ENCODE measurements at places on chromosomes 12 and 14.
A peak's percentile ranks its signal among the peaks of the same experiment; 100 is the strongest.

- DNase-seq: no peak
Observed at GRCh38 chr12:58326534-58326933, 385.2 kb downstream of the ATP23 start.

- DNase-seq: no peak
Observed at GRCh38 chr12:108837680-108838079, 19.7 kb downstream of the SSH1 start.

- no peak for DNase-seq
Observed at GRCh38 chr12:5344131-5344530, 87.8 kb upstream of the NTF3 start.

DNA sequence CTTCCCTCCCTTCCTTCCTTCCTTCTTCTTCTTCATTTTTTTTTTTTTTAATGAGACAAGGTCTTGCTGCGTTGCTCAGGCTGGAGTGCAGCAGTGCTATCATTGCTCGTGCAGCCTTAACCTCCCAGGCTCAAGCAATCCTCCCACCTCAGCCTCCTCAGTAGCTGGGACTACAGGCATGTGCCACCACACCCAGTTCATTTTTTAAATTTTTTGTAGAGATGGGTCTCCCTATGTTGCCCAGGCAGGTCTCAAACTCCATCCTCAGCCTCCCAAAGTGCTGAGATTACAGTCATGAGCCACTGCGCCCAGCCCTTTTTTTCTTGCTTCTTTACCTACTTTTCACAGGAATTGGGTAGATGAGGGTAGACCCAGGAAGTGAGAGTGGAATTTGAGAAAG lies 1.6 kb downstream of the OR10AD1 start:
- DNase-seq: no peak

GRCh38 chr14:30527196-30527595 lies 31.8 kb upstream of the G2E3 start:
- DNase-seq: no peak

DNA sequence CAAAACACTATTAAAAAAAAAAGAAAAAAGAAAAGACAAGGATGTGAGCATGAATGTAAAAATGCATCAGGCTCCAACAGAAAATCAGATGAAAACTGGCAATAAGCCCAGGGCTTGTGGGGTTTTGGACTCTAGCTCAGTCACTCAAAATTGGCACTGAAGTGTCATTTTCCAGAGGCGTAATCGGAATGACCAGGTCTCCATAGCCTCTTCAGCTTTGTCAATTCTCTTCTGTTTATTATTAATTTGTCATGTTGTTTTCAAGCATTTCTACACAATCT lies 137.2 kb upstream of the TRHDE start:
- DNase-seq: no peak

- no peak for DNase-seq
Observed at GRCh38 chr14:99380991-99381687, 99.5 kb downstream of the SETD3 start.

- no peak for DNase-seq
Observed at GRCh38 chr12:57222286-57223190, 5.9 kb downstream of the NXPH4 start.

DNA sequence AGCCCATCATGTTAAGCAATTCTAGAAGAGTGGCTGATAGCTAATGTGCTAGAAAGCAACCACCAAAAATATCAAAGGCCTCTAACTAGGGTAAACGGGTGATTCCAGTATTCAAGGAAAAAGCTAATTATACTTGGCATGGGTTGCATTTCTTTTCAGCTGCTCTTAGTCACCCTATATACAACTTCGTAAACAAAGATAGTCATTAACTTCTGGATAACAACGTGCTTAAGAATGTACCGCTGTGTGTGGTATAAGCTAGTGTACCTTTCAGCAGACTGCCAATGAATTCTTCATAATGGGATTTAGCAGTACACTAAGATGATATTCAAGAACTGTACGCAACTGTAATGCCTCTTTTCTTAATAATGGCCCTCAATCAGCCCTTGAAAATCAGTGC lies 42.2 kb upstream of the SLC6A13 start:
- DNase-seq: no peak

- DNase-seq: peak; percentile 84
Observed at GRCh38 chr12:123670882-123671728, at the start of gene TCTN2. TSS of gene TCTN2 (plus strand) at chr12:123671113. CDS start at chr12:123671241, 128 bp downstream.

- DNase-seq: no peak
Observed at GRCh38 chr14:53020193-53020932, 69.5 kb upstream of the FERMT2 start.

DNA sequence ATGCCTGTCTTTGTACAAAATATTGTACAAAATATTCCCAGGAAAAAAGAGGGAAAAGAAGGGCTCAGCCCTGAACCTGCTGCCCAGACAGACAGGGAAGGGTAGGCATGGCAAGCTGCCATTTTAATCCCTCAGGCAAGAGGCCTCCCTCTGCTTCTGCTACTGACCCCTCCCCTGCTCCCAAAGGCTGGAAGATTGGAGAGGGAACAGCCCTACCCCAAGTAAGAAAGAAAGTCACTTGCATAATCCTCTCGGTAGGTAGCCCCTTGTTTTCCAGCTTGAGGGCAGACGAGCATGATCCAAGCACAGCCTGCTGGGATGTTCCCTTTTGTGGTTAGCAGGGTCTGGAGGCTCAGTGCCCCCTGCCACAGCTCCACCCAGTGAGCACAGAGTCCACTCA lies 20.7 kb downstream of the ADCY6 start:
- DNase-seq: no peak

DNA sequence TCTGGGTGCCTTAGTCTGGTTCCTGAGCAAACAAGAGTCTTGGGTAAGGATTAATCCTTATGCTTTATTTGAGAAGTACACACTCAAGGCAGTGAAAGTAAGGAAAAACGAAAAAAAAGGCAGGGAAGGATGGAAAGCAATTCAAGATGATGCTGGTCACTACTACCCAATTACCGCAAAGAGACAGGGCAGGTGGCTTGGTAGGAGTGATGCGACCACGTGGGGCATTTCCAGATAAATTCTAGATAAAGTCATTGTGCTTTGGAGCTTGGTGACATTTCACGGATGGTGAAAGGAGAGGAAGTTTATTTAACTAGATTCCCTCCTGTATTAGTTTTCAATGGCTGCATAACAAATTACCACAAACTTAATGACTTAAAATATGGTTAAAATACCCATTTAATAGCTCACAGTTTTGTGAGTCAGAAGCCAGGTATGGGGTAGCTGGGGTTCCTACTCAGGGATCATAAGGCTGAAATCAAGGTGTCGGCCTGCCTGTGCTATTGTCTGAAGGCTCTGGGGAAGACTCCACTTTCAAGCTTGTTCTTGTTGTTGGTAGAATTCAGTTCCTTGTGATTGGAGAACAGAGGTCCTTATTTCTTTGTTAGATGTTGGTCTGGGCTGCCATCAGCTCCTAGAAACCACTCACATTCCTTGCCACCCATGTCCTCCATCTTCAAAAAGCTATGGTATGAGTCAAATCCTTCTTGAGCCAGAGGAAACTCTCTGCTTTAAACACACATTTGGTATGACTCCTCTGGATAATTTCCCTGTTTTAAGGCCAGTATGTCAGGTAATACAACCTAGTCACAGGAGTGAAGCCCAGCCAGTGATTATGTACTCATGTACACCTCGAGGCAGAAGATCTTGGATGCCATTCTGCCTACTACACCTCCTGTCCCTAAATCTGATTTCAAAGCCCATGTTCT lies 5.6 kb upstream of the HMGA2 start:
- no peak for DNase-seq

DNA sequence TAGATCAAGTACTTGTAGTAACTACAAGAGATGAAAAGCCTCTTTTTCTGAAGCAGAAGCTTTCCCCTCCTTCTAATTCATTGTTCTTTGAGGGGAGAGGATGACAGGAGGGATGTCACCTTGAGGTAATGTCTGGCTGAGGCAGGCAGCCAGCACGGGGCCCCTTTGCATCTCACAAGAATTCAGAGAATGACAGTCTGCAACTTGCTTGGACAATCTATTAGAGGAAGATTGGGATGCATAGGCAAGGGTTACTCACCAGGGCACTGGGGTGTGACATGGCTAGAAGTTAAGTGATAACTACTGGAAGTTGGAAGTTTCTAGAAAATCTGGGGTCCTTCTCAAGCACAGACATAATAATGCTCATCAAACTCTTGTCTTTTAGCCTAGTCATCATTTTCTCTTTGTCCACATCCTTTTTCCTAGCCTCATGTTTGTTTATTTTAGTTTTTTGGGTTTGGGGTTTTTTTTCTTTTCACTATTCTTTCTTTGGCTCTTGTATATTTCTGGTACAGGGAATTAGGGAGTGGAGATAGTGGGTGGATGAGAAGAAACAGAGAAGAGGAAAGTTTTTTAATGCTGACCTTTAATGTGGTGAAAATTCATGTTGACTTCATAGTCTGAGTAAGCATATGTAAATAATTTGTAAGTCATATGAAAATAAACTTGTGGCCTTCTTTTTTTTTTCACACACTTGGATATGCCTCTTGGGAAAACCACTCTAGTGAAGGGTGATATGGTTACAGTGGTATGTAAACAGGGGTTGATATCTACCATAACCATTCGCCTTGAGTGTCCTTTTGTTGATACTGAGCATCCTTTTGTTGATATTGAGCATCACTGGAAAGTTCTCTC lies 55.1 kb downstream of the TTLL5 start:
- DNase-seq: peak; percentile 8

GRCh38 chr12:49400304-49400703 lies 33.0 kb downstream of the SPATS2 start:
- no peak for DNase-seq

DNA sequence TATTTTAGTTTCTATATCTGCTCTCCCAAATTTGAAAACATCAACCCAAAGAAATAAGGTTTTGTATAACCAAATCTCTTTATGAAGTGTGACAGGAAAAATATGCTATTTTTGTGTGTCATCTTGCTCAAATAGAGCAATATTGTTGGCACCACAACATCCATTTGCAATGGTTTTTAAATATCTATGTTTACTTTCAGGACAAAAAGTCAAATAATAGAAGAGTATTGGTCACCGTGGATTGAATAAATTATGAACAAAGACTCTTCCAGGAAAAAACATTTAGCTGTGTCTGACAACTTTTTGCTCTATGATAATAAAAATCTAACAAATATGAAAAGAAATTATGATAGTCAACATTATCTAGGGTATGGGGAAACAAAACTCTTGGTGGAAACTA lies 439.2 kb downstream of the BTG1 start:
- no peak for DNase-seq

- DNase-seq: no peak
Observed at GRCh38 chr12:80864046-80864735, 73.5 kb downstream of the LIN7A start.

- no peak for DNase-seq
Observed at GRCh38 chr12:130704606-130705005, 11.5 kb downstream of the RIMBP2 start.

GRCh38 chr12:68364328-68364727 lies 32.2 kb upstream of the MDM1 start:
- DNase-seq: no peak

GRCh38 chr14:22403296-22403695 lies 185.7 kb downstream of the DAD1 start:
- DNase-seq: no peak

DNA sequence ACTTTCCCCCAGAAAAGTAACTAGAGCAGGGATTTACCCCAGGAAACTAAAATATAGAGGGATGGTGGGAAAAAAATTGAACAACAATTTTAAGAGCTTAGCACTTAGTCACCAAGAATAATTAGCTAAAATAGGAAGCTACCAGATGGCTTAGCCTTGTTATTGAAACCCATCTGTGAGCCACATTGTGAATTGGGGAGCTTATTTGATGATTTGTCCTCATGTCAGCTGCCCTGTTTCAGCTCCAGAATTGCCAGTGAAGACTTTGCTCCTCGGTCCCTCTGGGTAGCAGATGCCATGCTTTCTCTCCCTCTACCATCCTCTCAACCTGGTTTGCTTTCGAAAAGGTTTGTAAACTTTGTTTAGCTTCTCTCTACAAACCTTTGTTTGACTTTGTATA lies 67.7 kb upstream of the PTHLH start:
- no peak for DNase-seq

DNA sequence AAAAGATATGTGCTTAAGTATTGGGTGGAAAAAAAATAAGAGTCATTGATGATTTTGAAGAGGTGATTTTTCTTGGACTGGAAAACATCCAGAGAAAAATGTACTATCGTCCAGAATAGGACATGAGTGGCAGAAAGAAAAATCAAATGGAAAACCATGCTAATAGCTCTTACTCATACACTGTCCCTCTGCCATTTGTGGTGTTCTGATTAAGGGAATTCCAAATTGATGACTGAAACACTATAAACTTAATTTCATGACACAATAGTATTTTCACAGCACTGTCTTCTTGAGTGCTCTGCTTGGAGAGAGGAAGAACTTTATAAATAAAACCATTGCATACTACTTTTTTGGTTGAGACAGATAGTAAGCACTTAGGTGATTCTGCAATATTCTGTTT lies 72.4 kb downstream of the USP15 start:
- peak; percentile 38 for DNase-seq

GRCh38 chr14:71242237-71242748 lies 335.0 kb downstream of the PCNX1 start:
- peak; percentile 17 for DNase-seq

DNA sequence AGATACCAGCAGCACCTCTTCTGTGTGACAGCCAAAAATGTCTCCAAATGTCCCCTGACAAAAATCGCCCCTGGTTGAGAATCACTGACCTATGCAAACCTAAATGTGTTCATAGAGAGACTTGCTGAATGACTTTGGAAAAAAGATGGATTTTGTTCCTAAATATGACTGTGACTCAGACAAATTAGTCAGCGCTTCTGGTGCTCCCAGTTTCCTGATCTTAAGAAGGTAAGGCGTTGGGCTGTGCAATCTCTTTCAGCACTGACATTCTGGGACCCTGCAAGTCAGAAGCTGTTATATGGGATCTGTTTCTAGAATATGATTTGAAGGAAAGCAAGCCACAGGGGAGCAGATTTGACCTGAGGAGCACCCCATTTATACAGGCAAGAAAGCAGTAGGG lies 90.6 kb upstream of the PWP1 start:
- DNase-seq: peak; percentile 21

DNA sequence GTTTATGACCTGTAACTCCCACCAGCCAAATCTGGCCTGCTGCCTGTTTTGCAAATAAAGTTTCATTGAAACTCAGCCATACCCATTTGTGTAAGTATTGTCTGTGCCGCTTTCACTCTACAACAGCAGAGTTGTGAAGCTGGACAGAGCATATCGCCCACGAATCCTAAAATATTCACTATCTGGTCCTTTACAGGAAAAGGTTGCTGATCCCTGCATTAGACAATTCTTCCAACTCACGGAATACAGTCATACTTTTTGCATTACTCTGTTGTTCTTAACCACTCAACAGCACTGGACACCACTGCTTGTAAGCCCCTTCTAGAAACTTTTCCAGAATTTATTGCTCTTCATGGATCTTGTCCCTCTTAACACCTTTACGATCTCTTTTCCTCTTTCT lies 435.4 kb downstream of the EGLN3 start:
- no peak for DNase-seq

GRCh38 chr12:46153268-46153872 lies 115.5 kb downstream of the SLC38A1 start:
- DNase-seq: peak; percentile 10

Measured in A172 (cell line).